ENCODE measurements at places on chromosomes 16 and 17.

- peak; percentile 67 for DNase-seq
These were observed 6.4 kb downstream of the NFE2L1 start for GRCh38 chr17:48054238-48055185.

- no peak for DNase-seq
These were observed 15.0 kb upstream of the PEMT start for GRCh38 chr17:17606416-17607000.

DNA sequence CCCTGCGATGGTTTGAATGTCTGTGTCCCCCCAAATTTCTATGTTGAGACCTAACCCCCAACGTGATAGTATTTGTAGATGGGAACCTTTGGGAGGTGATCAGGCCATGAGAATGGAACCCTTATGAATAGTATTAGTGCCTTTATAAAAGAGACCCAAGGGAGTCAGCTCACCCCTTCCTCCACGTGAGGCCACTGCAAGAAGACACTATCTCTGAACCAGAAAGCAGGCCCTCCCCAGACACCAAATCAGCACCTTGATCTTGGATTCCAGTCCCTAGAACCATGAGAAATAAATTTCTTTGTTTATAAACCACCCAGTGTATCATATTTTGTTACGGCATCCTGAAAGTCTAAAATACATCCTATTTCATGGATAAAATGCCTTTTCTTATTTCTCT is 64.4 kb upstream of the LRRC37A3 start:
- no peak for DNase-seq

GRCh38 chr16:86026171-86026910 is 127.4 kb downstream of the IRF8 start:
- DNase-seq = no peak

DNA sequence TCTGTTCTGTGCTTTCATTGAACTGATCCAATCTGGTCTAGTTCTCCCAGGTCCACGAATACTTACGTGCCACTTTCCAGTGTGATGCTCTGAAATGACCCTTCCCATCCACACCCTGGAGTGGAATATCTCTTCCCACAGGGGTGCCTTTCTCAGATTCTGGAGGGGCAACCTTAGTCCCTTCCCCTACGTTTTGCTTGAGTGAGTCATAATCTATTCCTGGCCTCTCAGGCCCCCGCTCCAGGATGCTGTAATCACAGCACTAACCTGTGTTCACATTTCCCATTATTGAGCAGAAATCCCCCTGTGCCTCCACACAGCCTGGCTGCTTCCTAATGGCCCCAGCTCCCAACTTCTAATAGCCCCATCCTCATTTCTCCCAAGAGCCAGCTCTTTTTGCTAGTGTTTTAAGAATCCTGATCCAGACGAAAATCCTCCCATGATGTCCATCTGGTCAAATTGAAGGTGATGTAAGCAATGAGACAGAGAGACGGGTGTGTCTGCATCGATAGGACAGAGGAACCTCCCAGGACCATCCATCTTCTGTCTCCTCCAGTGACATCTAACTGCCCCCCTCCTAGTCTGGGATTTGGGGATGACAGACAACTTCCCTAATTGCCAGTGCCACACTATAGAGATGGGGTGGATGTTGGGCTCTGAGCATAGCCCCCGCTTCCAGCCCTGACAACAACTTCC is 164.0 kb upstream of the MAF start:
- no peak for DNase-seq

GRCh38 chr16:58494981-58495520 is 4.9 kb upstream of the NDRG4 start:
- DNase-seq = peak; percentile 62

- no peak for DNase-seq
These were observed 264.7 kb downstream of the ENGASE start for GRCh38 chr17:79339321-79339720.

- no peak for DNase-seq
These were observed 477 bp downstream of the NTAN1 start for GRCh38 chr16:15055141-15056053.

DNA sequence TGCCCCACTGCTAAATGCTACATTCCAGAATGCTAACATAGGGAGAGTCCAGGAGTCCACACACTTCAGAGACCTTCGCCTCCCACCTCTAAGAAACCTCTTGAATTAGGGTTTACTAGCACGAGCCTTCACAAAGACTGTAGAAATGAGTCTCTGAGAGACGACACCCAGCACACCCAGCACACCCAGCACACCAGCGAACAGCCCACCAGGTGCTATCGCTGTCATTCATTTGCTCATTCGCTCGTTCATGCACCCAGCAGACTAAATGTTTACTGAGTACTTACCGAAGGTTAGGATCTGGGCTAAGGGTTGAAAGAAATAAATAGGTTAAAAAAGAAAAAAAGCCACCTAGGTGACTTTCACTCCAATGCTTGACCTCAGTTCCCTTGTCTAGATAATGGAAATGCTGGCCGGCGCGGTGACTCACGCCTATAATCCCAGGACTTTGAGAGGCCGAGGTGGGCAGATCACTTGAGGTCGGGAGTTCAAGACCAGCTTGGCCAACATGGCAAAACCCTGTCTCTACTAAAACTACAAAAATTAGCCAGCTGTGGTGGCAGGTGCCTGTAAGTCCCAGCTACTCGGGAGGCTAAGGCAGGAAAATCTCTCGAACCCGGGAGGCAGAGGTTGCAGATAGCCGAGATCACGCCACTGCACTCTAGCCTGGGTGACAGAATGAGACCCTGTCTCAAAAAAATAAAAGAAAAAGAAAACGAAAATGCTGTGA is 100.8 kb downstream of the ADCY9 start:
- DNase-seq = no peak

DNA sequence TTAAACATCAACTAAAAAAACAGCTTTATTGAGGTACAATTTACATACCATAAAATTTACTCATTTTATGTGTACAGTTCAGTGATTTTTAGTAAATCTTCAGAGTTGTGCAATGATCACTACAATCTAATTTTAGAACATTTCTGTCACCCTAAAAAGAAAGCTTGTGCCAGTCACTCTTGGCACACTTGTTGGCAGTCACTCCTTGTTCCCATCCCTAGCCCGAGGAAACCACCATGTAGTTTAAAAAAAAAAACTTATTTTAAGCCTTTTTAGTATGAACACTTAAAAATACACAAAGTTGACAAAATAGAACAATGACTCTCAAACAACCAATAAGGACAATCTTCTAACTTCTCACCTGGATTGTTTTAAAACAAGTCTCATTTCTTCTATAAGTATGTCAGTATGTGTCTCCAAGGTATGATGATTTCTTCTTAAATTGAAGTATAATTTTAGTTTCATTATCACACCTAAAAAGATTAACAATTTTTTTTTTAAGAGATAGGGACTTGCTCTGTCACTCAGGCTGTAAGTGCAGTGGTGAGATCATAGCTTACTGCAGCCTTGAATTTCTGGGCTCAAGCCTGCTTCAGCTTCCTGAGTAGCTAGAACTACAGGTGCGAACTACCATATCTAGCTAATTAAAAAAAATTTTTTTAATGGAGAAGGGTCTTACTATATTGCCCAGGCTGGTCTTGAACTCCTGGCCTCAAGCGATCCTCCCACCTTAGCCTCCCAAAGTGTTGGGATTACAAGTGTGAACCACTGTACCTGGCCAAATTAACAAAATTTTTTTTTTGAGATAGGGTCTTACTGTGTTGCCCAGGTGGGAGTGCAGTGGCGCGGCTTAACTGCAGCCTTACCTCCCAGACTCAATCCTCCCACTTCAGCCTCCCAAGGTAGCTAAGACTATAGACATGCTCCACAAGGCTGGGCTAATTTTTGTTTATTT is 53.2 kb downstream of the PPM1E start:
- no peak for DNase-seq

DNA sequence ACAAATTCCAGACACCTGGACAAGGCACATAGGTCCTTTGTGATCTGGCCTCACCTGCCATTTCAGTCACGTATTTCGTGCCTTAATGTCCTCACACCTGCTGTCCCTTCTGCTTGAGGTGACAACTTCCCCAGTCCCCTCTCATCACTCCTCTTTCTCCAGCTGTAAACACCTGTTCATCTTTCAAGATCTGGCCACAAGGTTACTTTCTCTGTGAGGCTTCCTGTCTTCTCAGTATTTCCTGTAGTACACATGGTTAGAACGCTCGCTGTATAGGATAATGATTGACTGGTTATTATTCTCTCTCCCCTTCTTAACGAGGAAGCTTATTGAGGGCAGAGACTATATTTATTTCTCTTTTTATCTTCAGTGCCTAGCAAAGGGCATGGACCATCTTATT is 74.5 kb upstream of the PMFBP1 start:
- no peak for DNase-seq

DNA sequence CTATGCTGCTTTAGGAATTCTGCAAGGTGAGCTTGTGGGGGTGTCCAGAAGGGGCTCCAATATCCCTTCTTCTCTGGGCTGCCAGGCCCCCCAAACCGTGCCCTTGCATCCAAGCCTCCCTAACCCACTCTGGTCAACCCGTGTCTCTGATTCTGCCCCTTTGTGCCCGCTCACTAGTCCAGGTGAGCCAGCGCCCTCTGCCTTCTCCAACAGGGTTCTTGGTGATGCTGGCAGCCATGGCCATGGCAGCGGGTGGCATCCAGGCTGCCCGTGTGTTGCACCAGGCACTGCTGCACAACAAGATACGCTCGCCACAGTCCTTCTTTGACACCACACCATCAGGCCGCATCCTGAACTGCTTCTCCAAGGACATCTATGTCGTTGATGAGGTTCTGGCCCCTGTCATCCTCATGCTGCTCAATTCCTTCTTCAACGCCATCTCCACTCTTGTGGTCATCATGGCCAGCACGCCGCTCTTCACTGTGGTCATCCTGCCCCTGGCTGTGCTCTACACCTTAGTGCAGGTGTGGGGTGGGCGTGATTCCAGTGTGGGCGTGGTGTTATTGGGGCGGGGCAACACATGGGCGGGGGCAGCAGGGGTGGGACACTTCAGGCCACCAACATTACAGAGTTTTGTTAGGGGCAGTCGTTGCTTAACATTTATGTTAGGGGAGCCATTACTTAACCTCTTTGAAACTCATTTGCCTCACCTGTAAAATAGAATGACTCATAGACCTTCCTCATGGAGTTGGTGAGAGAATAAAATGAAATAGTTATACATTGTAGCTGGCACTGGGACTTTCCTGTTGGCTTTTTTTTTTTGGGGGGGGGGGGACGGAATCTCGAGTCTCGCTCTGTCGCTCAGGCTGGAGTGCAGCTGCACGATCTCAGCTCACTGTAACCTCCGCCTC is 31.4 kb downstream of the ANKRD40 start:
- no peak for DNase-seq

DNA sequence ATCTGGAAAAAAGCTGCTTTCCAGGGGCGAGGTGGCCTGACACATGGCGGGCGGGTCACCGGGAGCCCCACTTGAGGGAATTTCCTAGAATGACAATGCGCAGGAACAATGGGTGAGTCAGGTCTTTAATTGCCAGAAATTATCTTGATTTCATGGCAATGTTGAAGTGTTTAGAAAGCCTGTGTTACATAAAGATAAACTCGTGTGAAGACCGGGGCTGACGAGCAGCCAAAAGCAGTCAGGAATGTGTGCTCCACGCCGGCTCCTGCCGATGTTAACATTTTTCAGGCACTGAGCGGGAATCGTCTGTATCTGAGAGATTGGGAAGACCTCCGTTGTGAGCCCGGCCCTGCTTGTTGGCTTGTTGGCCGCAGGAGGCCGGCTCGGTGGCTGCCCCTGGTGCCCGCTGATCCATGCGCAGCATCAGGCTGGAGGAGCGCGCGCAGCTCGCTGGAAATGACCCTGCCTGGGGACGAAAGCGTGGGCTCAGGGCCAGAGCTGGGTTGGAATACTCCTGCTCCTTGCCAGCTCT is 353.1 kb downstream of the FOXL1 start:
- DNase-seq = no peak

DNA sequence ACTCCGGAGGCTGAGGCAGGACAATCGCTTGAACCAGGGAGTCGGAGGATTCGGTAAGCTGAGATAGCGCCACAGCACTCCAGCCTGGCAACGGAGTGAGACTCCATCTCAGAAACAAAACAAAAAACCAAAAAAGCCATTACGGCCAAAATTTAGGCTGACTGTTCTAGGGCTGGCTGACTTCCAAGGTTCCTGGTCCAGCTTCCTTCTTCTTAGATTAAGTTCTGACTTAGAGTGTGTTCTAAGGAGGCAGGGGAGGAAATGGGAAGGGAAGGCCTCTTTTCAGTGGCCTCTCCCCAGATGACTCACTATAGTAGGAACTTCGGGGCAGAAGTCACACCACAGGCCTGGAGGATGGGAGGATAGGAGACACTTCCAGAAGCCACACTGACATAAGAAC is 27.7 kb upstream of the CLEC18B start:
- DNase-seq = no peak

DNA sequence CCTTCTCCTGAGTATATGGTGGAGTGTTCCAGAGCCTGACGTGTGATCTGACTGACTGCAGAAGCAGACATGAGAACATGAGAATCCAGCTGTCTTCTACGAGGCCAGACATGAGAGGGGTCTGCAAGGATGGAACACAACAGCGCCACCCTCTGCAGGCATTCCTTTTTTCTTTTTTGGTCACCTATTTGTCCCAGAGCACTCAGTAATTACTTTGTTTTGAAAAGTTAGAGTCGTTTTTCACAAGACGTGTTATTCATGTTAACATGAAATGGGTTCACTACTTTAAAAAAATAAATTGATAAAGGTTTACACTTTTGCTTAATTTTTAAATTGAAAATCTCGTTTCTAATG is 43.8 kb upstream of the ATP2A3 start:
- peak; percentile 72 for DNase-seq

- no peak for DNase-seq
These were observed 818 bp upstream of the CBX8 start for GRCh38 chr17:79797492-79798298.

GRCh38 chr16:58462499-58462996 is 37.4 kb upstream of the NDRG4 start:
- no peak for DNase-seq

- DNase-seq = no peak
These were observed 58.3 kb upstream of the DHX40 start for GRCh38 chr17:59506894-59507726.

DNA sequence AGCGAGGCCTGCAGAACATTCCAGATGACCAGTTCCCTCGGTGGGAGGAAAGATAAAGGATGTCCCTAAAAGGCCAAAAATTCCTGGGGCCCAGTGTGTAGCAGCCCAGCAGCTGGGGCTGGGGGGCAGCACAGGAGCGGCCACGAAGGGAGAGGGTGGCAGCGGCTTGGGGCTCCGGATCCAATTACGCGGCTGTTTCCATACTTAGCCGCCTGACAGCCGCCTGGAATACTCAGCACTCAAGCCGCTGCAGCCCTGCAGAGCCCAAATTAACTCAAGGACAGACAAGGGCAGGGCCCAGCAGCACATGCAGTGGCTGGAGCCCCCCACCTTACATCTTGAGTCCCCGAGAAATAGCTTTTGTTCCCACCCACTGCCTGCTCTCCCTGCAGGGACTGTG is 1.3 kb downstream of the SRL start:
- no peak for DNase-seq

DNA sequence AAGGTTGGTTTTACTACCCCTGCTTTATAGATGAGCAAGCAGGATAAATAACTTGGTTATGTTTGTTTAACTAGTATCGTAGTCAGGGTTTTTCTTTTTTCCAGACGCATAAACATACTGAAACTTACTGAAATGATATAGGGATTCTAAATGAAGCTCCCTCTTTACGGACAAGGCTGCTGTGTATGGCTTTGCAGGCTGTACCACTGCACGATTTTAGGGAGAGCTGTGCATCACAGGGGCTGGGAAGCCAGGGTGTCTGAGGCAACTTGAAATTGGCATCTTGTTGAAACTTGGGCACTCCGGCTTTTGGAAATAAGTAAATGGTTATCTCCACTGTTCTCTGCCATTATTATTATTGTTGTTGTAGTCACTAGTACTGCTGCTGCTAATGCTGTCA is 218.1 kb upstream of the CDH8 start:
- no peak for DNase-seq
